ENCODE measurements at places on chromosomes 16 and 17. TPM values are rescaled to one million over a fixed set of nuclear protein-coding genes. Genes with fewer than 3 reads are reported as not detected.

DNA sequence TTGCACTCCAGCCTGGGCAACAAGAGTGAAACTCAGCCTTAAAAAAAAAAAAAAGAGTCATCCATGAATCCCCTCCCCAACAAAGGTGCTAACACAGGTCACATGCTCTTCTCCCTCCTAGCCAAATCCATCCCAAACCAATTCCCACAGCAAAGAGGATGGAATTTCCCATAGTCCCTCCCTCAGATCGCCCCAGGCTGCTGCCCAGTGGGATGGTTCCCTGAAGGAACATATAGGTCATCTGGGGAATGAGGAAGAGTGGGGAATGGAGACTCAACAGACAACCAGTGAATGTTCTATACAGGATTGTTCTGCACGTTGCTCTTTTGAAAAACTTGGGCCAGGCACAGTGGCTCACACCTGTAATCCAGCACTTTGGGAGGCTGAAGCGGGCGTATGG lies 18.2 kb downstream of the LGALS3BP start:
- DNase-seq, result no peak

GRCh38 chr17:13106171-13106570 lies 88.3 kb upstream of the ELAC2 start:
- DNase-seq, result peak; percentile 40

DNA sequence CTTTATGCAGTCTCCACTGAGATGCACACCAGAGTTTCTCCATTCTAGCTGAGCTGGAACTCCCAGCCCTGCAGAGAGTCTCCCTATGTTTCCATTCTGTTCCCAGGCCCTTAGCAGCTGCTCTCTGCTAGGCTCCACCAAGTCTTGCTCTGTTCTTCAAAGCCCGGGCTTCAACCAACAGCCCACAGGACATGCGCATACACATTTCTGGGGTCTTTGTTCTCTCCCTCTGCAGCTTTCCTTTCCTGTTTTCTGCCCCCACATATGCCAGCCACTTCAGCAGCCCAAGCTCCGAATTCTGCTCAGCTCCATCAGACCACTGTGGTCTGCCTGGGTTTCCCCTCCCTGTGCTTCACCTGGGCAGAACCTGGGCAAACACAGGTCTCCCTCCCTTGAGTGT lies 205.9 kb downstream of the CBLN1 start:
- no peak for DNase-seq

- DNase-seq, result no peak
These were observed 116.0 kb downstream of the CYLD start for GRCh38 chr16:50857881-50858280.

Gene EMC6
- 69.7 TPM for total RNA-seq

GRCh38 chr17:19295473-19296135 lies 58.4 kb downstream of the EPN2 start:
- DNase-seq, result no peak

Gene SLC13A5
- total RNA-seq, result not detected

Gene ICAM2
- total RNA-seq, result 8.2 TPM

Gene KRT31
- total RNA-seq, result not detected

DNA sequence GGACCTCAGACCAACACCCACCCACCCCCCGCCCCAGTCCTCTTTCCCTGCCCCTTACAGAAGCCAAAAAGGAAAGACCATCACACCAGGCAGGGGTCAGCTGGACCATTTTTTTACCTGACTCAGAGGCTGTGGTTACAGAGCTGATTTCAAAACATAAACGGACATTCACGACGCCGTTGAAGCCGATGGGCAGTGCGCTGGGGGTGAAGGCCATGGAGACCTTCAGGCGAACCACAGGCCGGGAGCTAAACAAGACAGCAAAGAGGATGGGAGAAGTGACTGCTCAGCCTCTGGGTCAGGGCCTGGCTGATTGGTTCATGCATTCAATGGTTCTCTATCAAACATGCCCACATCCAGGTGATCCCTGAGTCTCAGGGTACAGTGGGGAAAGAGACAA lies 24.1 kb downstream of the HASPIN start:
- DNase-seq, result no peak

DNA sequence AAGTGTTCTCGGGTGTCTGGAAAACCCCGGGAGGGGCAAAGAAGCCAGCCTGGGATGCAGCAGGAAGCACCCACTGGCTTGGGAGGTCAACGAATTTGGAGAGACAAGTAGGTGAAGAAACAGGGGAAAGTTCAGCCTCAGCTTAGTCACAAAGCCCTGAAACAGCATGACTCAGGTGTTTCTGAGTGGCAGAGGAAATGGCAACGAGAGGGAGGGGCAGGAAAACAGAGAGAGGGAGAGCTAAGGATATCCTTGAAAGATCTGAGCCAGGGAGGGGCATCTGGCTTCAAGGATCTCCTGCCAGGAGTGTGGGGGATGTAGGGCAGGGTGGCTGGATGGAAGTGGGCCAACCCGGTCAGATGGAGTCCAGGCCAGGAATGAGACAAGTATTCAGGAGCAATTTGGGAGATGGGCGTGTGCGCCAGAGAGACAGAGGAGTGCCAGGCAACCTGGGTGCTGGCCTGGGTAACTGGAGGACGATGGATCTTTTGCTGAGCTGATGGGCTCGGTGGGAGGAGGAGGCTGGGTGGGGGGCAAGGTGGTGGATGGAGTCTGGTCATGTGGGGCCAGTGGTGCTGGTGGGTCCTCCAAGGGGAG lies 27.2 kb downstream of the ABCC3 start:
- peak; percentile 98 for DNase-seq

GRCh38 chr17:7673239-7673638 lies 14.1 kb downstream of the TP53 start:
- DNase-seq, result peak; percentile 25

GRCh38 chr17:81159611-81160265 lies 5.6 kb upstream of the PVALEF start:
- no peak for DNase-seq

DNA sequence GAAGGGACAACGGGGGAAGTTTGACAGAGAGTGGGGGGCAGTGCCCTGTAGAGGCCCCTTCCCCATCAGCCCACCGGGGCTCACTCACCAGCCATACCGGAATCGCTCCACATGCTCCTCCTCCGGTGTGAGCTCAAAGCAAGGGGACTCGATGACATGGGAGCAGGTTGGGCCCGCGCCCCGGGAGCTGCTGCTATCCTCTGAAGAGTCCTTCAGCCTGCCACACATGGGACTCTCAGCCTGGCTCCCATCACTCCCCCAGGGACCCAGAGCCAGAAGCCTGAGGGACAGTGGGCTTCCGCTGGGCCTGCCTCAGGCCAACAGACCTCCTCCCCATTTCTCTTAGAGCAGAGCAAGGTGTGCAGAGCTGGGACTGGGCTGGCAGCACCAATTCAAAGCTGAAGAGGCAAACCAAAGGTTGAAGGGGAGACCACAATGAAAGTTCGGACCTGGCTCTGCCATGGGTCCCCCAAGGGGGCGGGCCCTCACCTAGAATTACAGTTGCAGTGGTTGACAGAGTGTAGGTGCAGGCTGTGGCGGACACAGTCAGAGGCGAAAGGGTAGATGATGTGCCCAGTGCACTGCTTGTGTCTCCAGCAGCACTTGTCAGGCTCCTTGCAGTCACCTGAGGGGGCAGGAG lies 7.3 kb downstream of the PROCA1 start:
- no peak for DNase-seq

- no peak for DNase-seq
These were observed 119.1 kb upstream of the SMURF2 start for GRCh38 chr17:64781014-64781756.

DNA sequence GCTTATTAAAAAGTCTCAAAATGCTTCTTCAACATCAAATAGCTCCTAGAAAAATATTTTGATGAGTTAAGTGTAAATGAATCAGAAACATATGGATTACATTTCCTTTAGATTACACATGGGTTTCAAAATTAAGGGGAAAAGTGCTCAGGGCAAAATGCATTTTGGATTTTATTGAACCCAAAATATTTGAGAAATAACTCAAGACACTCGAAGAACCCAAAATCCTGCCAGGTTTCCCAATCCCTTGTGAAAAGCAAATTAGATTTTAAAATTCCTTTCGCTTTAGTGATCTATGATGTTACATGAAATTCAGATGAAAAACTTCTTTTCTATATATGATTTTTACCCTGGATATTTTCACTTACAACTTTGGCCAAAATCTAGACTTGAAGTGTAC lies 847.4 kb upstream of the SOX9 start:
- no peak for DNase-seq

DNA sequence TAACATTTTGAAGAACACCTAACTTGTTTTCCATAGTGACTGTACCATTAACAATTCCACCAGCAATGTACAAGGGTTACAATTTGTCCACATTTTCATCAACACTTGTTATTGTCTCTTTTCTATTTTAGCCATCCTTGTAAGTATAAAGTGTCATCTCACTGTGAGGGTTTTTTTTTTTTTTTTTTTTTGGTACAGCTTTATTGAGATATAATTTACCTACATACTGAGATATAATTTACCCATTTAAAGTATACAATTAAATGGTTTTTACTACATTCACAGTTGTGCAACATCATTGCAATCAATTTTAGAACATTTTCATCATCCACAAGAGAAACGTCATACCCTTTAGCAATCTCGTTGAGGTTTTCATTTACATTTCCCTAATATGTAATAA lies 17.9 kb upstream of the TMIGD1 start:
- no peak for DNase-seq

Gene KRTAP4-3
- not detected for total RNA-seq

Gene GRIN2C
- total RNA-seq, result 0.10 TPM

DNA sequence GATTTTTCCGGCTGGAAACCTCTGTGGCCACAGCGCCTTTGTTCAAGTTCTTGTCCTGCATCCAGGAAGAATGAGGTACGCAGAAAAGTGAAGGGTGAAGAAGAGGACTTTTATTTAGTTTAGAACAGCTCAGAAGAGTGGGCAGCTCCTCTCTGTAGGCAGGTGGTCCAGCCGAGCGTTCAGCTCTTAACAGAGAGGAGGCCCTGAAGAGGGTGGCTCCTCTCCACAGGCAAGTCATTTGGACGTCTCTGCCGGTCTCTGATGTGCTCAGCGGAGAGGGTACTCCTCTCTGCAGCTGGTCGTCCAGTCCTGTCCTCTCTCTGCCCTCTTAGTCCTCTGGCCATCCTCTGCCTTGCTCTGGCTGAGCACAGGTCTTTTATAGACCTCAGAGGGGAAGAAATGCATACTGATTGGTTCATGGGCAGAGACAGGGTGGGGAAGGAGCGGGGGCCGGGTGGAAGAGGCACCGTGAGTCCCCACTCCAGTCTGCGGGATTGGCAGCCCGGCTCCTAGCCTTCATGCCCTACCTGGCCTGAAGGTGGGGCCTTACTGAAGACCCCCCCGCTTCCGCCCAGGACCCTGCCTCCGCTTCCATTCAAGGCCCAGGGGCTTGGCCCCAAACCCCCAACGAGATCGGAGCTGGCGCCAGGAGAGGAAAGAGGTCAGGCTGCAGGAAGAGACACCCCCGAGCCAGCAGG lies 70.0 kb upstream of the NKD1 start:
- no peak for DNase-seq

Gene DHRS7C
- not detected for total RNA-seq

DNA sequence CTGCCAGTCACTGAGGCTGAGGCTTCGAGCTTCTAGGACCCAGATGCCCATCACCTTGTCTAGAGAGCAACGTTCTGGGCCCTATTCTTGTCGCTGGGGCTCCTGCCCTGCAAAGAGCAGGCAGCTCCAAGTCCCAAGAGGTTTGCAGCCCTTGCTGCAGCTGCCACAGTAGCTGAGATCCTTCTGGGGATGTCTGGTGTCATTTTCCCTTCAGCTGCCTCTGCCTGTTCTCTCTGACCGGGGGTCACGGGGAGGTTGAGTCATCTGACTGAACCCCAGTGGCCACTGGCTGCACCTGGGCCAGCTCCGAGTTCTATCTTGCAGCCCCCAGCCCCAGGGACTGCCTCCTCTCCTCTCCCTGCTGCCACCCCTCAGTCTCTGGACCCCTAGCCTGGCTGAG lies 4.9 kb downstream of the WSCD1 start:
- DNase-seq, result no peak

GRCh38 chr17:58344791-58345157 lies 7.2 kb downstream of the SUPT4H1 start:
- DNase-seq, result no peak

Gene SLFN14
- total RNA-seq, result not detected

Gene CLEC18A
- total RNA-seq, result 0.10 TPM

DNA sequence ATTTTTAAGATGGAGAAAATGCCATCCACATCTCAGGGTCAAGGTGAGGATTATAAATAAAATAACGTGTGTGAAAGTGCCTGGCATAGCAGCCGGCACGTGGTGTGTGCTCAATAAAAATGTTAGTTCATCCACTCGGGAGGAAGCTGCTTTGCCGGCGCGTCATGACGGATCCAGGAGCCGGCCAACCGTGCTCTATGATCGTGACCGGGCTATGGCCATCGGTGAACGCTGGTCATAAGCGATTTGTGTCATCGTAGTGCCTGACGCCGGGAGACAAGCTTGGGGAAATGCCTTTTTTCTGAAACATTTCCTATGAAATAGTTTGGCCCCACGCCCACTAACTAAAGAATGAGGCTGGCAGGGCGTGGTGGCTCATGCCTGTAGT lies 74.0 kb downstream of the CMC2 start:
- DNase-seq, result peak; percentile 88

GRCh38 chr16:79181419-79181818 lies 419.1 kb downstream of the MAF start:
- no peak for DNase-seq

Gene KRTAP4-6
- total RNA-seq, result not detected

DNA sequence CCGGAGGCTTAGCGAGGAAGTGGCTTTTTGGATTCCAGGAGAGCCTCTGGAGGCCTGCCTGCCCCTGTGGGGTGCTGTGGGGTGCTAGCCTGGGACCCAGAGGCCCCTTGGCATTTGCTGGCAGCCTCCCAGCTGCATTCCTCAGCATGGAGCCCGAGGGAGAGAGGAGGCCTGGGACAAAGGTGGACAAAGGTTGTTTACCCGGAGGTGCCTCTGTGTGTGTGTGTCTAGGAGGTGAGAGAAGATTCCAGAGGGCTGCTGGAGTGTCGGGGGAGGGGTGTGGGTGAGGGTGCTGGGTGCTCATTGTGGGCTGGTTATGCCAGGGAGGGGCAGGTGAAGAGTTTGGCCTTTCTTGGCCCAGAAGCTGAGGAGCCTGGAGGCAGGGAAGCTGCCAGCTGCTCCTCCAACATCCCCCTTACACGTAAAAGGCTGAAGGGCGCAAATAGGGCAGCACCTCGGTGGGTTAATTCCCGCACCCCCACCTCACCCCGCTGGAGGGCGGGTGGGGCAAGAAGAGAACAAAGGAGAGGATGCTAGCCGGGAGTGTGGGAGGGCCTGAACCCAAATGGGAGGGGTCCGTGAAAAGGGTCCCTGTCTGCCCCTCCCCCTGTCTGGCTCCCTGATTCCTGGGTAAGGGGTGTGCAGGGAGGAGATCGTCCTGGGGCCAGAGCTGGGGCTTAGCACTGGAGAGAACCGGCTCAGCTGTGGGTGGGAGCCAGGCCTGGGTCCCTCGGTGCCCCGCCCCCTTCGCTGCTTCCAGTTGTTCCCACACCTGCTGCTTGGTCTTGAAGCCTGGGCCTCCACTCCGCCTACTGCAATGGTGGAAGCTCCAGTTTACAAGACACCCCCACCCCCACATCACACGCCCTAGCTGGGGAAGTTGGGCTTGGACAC lies 9.9 kb downstream of the HEXIM2 start:
- DNase-seq, result peak; percentile 83

- no peak for DNase-seq
These were observed 193.5 kb downstream of the WWOX start for GRCh38 chr16:78292844-78293380.

Measured in HT1080 (cell line).